ENCODE measurements at places on chromosomes 12 and 14. TPM values are rescaled to one million over a fixed set of nuclear protein-coding genes. Genes with fewer than 3 reads are reported as not detected.

The PPP4R4 gene
- 2.8 TPM for total RNA-seq

The LRTM2 gene
- not detected for total RNA-seq

The RGS6 gene
- not detected for total RNA-seq

The PDZRN4 gene
- total RNA-seq: not detected

The CMTM5 gene
- total RNA-seq: 0.44 TPM

The JAG2 gene
- 1.6 TPM for total RNA-seq

The NFE2 gene
- 1.2 TPM for total RNA-seq

The NRL gene
- total RNA-seq: 0.87 TPM

The TAS2R50 gene
- 6.8 TPM for total RNA-seq

The NEK9 gene
- 77.7 TPM for total RNA-seq

The ETNK1 gene
- total RNA-seq: 28.4 TPM

The TROAP gene
- total RNA-seq: 11.9 TPM

The FOXM1 gene
- 2.8 TPM for total RNA-seq

The SRRM4 gene
- under 0.01 TPM for total RNA-seq

The KRT80 gene
- total RNA-seq: not detected

The MLF2 gene
- 178 TPM for total RNA-seq

The PHETA1 gene
- total RNA-seq: 9.9 TPM

The GALNT9 gene
- total RNA-seq: 0.29 TPM

The GDF3 gene
- total RNA-seq: not detected

The SMOC1 gene
- total RNA-seq: 1.7 TPM

The DLK1 gene
- total RNA-seq: not detected

The NOXRED1 gene
- total RNA-seq: 1.0 TPM

The MYF6 gene
- not detected for total RNA-seq

The KCNC2 gene
- total RNA-seq: not detected
